Mesothelial cell of epicardium (in vitro differentiated cells): ENCODE measurements at places on chromosomes 3 and 15. TPM values are rescaled to one million over a fixed set of nuclear protein-coding genes. Genes with fewer than 3 reads are reported as not detected.

The DNAH12 gene
- total RNA-seq = 0.29 to 0.60 TPM (median 0.43 TPM) in 3 replicates

The FOXB1 gene
- not detected in 3 replicates for total RNA-seq

The ST3GAL6 gene
- 9.0 to 14.1 TPM (median 11.1 TPM) in 3 replicates for total RNA-seq

The ATP2B2 gene
- not detected in 3 replicates for total RNA-seq

The MME gene
- total RNA-seq = 29.3 to 33.3 TPM (median 31.7 TPM) in 3 replicates

The CACNA2D3 gene
- 1.7 to 2.8 TPM (median 2.3 TPM) in 3 replicates for total RNA-seq

The MFSD1 gene
- total RNA-seq = 30.9 to 32.2 TPM (median 31.5 TPM) in 3 replicates

The PLXND1 gene
- 53.9 to 60.6 TPM (median 54.7 TPM) in 3 replicates for total RNA-seq

DNA sequence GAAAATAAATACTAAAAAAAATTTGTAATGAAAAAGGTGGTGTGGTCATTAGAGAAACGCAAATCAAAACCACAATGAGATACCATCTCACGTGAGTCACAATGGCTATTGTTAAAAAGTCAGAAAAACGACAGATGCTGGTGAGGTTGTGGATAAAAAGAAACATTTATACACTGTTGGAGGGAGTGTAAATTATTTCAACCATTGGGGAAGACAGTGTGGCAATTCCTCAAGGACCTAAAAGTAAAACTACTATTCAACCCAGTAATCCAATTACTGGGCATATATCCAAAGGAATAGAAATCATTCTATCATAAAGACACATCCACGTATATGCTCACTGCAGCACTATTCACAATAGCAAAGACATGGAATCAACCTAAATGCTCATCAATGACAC, 120.3 kb downstream of the MYO9A start:
- H3K4me1 ChIP-seq = peaks cover 4% of the 10 kb centered on the region
- no peak overlapping the region for H3K4me3 ChIP-seq
- H3K36me3 ChIP-seq = peaks cover 30% of the 10 kb centered on the region
- no peaks in the 10 kb centered on the region for H3K27me3 ChIP-seq

GRCh38 chr3:39166134-39166710, 12.8 kb upstream of the CSRNP1 start:
- H3K36me3 ChIP-seq = no peaks in the 10 kb centered on the region
- peak overlapping the region; percentile 15 for H3K27ac ChIP-seq
- peaks cover 14% of the 10 kb centered on the region for H3K4me1 ChIP-seq
- no peaks in the 10 kb centered on the region for H3K27me3 ChIP-seq
- no peak overlapping the region for H3K4me3 ChIP-seq

GRCh38 chr3:129383292-129383860, 45.1 kb downstream of the EFCAB12 start:
- H3K4me3 ChIP-seq = no peak overlapping the region
- DNase-seq = peak; percentile 50
- H3K27ac ChIP-seq = no peak overlapping the region

DNA sequence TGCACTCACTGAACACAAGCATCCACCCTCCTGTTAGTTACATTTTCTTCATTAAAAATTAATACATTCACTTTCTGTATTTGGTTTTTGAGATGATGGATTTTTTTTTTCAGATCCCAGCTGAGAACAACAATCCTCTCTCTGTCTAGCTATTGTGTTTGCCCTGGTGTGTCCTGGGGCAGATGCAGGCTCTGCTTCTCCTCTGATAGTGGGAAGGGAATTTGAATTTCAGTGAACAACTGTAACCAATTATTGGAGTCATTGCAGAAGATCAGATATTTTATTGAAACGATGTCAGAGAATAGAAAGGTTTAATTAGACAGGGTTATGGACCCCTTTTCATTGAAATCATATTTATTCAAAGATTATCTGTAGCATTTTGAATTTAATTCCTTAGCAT, 33.1 kb upstream of the RYR3 start:
- H3K27me3 ChIP-seq = peaks cover 4% of the 10 kb centered on the region
- H3K4me3 ChIP-seq = no peak overlapping the region
- H3K4me1 ChIP-seq = no peaks in the 10 kb centered on the region
- no peak for DNase-seq
- no peak overlapping the region for H3K27ac ChIP-seq

DNA sequence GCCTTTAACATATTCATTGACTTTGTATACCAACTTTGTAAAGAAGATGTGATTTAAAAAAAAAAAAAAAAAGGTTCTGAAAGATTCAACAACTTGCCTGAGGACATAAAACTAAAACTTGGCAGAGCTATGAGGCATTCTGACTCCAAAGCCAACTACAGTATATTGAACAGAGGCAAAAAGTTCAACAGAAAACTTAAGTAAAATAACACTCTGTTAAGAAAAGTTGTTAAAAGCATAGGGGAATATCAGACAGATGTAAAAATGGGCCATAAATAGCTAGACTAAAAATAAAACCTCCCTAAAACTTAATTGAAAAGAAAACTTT, 23.4 kb downstream of the GOLIM4 start:
- peaks cover 22% of the 10 kb centered on the region for H3K4me1 ChIP-seq
- H3K4me3 ChIP-seq = no peak overlapping the region
- H3K27ac ChIP-seq = peak overlapping the region; percentile 95
- no peak for DNase-seq
- no peaks in the 10 kb centered on the region for H3K27me3 ChIP-seq

DNA sequence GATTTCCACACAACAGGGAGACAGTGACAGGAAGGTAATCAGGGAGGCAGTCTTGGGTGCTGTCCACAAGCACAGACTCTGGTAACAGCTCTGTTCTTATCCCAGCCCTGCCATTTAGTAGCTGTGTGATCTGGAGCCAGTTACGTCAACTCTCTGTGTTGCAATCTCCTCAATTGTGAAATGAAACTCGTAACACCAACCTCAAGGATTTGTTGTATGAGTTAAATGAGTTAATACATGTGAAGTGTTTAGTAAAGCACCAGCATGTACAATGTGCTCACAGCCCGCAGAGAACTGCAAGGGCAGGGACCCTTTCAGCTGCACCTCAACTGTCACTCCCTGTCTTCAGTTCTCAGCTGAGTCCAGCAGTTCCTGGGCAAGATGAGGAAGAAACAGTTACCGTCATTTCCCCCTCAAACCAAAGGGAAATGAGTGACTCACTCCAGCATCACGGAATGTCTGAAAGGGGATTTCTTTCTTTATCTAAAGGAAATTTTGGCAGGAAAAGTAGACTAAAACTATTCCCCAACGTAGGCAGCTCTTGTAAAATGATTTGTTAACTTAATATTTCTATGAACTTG, 39.9 kb upstream of the MB21D2 start:
- peak overlapping the region; percentile 83 for H3K27ac ChIP-seq
- no peaks in the 10 kb centered on the region for H3K36me3 ChIP-seq
- peaks cover 2% of the 10 kb centered on the region for H3K4me1 ChIP-seq
- DNase-seq = no peak

DNA sequence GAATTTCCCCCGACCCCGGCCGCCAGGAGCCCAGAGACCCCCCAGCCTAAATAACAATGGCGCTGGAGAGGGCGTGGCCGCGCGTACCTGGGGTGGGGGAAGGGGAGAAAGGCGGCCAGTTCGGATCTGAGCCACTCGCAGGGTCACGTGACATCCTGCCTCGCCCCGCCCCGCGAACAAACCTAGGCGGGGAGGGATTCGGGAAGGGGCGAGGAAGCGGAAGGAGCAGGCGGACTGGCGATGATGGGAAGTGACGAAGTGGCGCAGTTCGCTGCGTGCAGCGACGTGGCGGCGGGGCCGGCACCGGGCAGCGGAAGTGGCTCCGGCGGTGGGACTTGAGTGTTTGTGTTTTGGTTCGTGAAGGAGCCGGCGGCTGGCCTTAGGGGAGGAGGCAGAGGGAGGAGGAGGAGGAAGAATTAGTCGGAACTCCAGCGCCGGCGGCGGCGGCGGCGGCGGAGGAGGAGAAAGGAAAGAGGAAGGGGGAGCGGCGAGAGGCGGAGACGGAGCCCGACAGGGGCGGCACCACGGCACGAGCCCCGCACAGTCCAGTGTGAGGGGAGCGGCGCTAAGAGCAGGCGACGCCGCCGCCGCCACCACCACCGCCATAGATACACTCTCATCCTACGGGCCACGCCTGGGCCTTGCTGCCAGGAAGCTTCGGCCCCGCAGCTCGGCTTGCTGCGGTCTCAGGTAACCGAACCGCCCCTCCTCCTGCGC, at the start of gene RAB5A:
TSS of gene RAB5A (plus strand) at position 266 of the 717 bp plus-strand sequence. CDS start 3,802 bp downstream, outside the sequence.
- H3K4me3 ChIP-seq = peak within 1 kb of the TSS; percentile 99
- H3K4me1 ChIP-seq = peaks cover 30% of the 10 kb centered on the region
- DNase-seq = peak; percentile 90
- H3K36me3 ChIP-seq = peaks cover 11% of the 10 kb centered on the region
- H3K27ac ChIP-seq = peak within 1 kb of the TSS; percentile 100

GRCh38 chr15:74783072-74783807, 1.4 kb downstream of the CSK start:
- H3K27ac ChIP-seq = peak overlapping the region; percentile 50
- peaks cover 2% of the 10 kb centered on the region for H3K27me3 ChIP-seq
- H3K4me1 ChIP-seq = peaks cover 42% of the 10 kb centered on the region
- DNase-seq = no peak
- no peaks in the 10 kb centered on the region for H3K36me3 ChIP-seq

DNA sequence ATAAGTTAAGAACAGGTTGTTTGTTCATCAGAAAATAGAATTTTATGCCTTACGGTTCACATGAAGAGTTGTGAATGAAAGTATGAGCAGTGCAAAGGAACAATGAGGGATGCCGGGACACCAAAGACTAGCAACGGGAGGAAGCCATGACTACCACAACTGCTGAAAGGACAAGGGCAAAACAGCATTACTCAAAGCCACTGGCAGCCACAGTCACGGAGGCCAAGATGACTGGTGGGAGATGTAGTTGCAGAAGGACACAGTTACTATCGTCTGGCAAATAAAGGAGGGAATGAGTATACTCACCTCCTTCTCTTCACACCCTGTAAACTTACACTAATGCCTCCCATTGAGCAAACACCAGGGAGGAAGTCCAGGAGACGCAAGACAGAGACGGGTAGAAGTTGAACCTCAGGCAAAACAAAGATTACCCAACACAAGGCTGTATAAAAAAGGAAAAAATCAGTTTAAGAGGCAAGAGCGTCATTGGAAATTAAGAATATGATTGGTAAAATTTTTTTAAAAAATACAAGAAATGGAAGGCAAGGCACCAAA, 675.5 kb downstream of the FHIT start:
- peaks cover 5% of the 10 kb centered on the region for H3K27me3 ChIP-seq
- H3K36me3 ChIP-seq = no peaks in the 10 kb centered on the region
- peaks cover 3% of the 10 kb centered on the region for H3K4me1 ChIP-seq

- no peak for DNase-seq
- H3K27me3 ChIP-seq = peaks cover 45% of the 10 kb centered on the region
- peaks cover 4% of the 10 kb centered on the region for H3K4me1 ChIP-seq
- no peak overlapping the region for H3K4me3 ChIP-seq
- no peaks in the 10 kb centered on the region for H3K36me3 ChIP-seq
These were observed 46.8 kb downstream of the CHL1 start for GRCh38 chr3:243356-243725.

DNA sequence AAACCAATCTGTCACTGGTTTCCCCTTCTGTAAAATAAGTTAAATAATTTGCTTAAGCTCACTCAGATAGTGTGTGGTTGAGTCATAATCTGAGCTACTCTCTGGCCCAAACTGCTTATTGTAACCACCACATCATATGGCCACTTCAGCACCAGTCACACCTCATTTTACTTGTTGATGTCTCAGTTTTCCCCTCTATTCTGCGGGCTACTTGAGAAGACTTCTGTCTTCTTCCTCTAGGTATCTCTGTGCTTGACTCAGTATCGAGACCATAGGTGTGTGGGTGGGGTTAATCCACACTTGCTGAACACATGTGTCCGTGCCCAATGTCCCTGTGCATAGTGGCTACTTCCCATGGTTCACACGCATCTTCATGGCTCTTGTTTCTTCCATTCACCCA, 32.9 kb downstream of the CRYGS start:
- no peak for DNase-seq
- H3K4me3 ChIP-seq = no peak overlapping the region
- H3K36me3 ChIP-seq = no peaks in the 10 kb centered on the region
